ENCODE measurements at places on chromosomes 3 and 15.

DNA sequence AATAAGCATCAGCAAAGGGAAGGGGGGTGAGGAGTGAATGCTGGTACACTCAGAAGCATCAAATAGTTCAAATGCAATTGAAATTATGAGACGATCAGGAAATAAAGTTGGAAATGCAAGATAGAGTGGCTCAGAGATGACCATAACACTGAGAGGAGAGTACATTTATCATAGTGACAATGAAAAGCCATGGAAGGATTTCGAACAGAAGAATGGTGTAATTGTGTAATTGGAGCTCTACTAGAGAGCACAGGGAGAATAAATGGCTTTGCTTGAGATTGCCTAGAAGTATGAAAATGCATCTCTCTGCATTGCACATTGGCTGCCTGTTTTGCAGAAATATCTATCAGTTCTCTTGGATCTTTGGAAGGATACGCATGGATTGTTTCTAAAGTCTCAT, 163.3 kb downstream of the TP63 start:
- no peak for DNase-seq

DNA sequence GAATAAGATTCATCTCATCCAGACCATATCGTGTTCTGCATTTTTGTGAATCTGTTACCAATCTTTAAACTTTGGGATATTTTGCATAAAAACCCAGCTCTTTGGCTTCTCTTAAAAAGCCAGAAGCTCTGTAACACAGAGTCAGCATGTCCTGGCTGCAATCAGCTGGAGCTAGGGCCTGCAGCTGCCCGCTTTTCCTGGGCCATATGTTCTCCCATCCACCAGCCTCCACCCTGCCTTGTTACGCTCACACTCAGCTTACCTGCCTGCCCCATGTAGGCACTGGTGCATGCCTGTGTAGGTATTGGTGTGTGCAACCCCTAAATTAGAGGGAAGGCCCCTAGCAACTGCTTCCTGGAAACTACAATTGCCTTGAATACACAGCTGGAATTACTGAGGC, 48.2 kb downstream of the CRYGS start:
- DNase-seq, result no peak

DNA sequence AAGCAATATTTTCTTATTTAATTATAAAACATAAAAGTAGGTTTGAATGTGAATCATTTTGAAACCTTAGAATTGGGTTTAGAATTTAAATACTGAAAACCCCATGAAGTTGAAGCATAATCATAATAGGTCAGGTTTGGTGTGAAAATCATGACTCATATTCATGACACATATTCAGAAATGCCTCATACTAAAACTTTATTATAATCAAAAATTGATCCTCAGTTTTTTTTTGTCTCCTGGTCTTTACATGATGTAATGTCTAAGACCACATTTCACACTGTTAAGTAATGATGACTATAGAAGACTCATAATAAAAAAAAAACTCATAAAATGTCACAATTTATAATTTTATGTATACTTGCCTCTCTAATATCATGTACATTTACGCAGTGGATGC, 190.4 kb downstream of the FOXP1 start:
- peak; percentile 74 for DNase-seq

DNA sequence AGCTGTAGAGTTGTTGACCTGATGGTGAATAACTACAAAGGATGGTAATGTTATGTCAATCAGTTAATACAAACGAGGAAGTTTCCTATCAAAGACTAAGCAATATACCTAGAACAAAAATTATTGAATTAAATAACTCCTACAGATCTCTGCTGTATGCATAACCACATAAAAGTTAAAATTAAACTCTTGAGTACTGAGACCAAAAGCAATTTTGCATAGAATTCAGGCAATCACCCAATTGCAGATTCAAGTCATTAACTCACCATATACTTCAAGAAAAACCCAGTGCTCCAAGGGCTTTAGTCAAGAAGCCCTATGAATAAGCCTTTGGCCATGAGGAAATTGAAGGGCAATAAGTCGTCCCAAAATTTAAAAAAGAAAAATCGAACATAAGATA, 518.8 kb downstream of the MECOM start:
- no peak for DNase-seq

- no peak for DNase-seq
Measured at GRCh38 chr3:29512641-29513040, 231.8 kb downstream of the RBMS3 start.

GRCh38 chr3:68378631-68379030, 553.7 kb downstream of the TAFA4 start:
- DNase-seq, result no peak

DNA sequence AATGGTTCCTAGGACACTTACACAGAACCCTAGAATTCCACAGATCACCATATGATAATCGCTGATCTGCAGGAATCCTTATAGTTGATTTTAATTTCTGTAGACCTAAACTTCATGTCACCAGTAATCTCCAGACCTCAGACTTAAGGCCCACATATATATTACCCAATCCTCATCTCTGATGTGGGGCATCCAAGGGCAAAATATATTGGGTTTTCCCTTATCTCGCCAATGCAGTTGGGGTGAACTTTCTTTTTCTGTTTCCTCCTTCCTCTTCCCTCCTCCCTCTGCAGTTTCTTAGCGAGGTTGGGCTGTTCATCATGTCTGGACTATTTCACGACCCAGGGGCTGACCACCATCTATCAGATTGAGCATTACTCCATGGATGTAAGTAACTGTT, 230.2 kb downstream of the P3H2 start:
- DNase-seq, result no peak

DNA sequence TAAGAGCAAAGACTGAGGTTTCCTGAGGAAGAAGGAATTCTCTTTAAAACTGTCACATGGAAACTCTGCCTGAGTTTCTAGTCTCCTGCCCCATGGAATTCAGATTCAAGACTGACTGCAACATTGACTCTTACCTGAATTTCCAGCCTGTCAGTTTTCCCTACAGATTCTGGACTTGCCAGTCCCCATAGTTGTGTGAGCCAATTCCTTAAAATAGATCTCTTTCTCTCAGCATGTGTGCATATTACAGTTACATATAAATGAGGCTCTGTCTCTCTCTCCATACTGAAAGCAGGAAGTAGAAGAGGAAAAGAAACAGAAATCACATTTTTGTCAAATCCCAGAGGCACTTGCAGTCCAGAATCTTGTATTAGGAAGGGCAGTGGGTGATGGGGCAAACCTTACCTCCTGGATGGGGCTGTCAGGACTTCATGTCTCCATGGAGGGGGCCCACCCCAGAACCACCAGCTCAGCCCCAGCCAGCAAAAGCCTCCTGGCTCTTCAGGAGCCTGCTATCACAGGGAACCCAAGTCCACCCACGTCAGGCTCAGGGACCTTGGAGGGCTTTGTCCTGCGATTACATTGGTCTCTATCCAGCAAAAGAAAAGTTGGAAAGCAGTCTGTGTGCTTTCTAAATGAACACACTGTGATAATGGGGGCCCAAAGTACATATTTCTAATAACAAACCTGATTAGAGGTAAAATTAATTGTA, 18.8 kb upstream of the GOLGA8J start:
- no peak for DNase-seq

DNA sequence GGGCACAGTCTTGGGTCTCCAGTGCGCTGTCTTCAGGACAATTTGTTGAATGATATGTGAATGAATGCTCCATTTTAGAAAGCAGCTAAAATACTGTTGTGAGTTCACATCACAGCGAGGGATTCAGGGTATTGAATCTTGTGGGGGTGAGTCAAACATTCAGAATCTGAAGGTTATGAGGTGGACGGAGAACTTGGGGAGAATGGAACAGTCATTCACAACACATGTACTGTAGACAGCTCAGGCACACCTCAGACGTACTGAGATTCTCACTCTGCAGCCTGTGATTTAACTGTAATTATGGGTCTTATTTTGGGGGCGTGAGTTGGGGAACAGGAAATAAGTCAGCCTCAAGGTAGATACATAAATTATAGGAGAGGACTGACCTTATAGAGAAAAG, 13.9 kb downstream of the CRYBG3 start:
- DNase-seq, result no peak

GRCh38 chr3:69339760-69340159, 46.1 kb downstream of the FRMD4B start:
- DNase-seq, result no peak

DNA sequence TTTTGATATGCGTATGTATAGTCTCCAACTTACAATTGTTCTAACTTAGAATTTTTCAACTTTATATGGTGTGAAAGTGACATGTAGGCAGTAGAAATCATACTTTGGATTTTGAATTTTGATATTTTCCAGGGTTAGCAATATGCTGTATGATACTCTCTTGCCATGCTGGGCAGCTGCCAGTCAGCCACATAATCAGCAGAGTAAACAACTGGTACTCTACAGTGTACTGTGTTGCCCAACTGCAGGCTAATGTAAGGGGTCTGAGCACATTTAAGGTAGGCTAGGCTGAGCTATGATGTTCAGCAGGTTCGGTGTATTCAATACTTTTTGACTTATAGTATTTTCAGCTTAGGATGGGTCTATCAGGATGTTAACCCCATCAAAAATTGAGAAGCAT, 52.0 kb upstream of the RYK start:
- no peak for DNase-seq

GRCh38 chr15:45228931-45229330, 23.1 kb upstream of the SLC28A2 start:
- no peak for DNase-seq

DNA sequence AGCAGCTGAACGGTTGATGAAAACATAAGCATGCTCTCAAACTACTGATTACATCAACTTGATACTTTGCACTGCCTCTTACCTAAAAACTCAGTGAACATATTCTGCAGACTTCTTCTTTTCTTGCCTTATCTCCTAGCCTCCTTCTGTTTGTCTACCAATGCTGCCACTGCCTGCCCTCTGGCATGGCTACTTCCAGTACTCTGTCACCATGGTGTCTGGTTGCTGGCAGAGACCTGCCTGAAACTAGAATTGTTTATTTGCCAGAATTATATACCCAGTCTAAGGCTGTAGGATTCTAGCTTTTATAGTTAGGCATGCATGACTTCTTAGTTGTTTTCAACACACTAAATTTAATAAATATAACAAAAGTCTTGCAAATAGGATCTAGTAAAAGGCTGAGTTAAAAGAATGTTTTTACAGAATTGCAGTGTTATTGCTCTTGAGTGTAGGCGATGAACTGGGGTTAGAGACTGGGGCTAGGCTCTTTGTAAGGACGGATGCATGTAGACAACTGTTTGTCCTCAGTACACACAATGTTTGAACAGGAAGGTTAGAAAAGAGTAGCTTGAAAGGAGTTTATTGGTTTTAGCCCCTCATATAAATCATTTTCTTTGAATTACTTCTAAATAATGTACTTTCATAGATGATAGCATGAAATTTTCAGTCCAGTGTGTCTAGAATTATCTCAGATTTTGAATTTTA, 116.3 kb downstream of the KCNAB1 start:
- DNase-seq, result no peak

DNA sequence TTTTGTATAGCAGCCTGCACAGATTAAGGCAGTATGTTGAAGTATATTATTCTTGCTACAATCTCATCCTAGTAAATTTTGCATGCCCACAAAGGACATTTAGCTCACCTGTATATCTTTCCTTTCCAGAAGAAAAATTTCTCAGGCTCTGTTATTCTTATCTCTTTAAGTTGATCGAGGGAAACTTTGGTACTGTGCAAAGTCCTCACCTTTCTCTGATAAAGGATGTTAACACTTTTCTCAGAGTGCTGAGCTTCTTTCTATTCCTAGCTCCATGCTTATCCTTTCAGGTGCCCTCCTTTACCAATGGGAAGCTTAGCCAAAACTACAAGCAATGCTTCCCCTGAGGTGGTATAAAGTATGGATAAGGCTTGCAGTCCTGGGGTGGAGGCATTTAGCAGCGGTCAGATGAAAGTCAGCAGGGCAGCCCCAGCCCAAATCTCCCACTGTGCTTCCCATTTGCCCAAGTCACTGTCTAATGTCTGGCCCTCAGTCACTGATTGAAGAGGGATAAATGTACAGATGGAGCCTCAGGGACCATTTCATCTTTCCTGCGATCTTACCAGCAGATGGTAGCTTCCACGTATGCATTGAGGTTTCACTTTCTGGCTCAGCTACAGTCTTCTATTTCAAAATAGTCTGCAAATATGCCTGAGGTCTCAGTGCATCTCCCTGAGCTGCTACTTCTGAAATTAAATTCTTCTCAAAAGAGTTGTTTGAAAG, 127.8 kb upstream of the P2RY1 start:
- no peak for DNase-seq

GRCh38 chr15:60507596-60508424, 28.9 kb upstream of the ICE2 start:
- DNase-seq, result peak; percentile 84

- peak; percentile 51 for DNase-seq
Measured at GRCh38 chr15:85581495-85581894, 201.1 kb downstream of the AKAP13 start.

DNA sequence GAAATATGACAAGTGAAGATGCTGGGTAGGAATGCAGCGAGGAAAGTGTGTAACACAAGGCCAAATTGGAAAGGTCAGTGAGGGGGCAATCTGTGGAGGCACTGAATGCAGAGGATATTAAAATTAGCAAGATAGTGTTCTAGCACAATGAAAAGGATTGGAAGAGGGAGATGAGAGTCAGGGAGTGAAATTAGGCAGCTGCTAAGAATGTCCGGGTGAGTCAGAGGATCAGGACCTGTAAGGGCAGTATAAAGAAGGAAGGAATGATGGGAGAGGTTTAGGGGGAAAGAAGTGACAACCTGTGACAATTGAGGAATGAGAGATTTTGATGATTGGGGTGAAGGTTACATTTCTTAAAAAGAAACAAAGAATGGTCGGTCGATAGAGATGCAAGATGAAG, 103.5 kb downstream of the UBE3A start:
- DNase-seq, result no peak

DNA sequence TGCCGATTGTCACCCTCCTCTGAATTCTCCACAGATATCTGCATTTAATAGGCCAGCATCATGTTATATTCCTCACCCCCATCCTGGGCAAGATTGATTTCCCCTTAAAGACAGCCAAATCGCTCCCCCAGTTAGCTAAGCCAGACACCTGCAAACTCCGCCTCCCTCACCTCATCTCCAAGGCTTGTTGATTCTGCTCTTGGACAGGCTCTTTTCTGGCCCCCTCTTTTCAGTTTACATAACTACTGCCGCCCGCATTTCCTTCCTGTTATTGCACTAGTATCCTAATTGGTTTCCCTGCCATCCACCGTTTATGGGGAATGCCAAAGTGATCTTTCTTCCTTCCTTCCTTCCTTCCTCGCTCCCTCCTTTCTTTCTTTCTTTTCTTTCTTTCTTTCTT, 214.7 kb upstream of the MRPL3 start:
- no peak for DNase-seq

- no peak for DNase-seq
Measured at GRCh38 chr15:56812221-56812620, 78.9 kb upstream of the ZNF280D start.

DNA sequence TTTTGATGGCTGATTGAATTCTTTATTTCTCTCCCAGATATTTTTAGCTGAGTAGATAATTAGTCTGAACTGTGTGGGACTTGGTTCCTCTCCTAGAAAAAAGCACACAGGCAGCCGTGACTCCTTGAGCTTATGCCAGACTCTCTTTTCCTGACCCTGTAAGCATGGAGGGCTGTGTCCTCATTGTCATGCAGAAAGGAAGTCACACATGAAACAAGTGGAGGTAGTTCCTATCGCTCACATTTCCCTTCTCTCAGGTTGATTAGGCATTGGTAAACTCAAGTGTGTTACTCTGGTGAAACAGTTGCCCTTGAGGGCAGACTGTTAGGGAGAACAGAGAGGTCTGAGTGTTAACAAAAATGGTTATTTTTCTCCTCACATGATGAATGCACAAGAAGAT, 6.3 kb upstream of the RTP4 start:
- no peak for DNase-seq

Data from CD4-positive, alpha-beta T cell treated with Interleukin-4 for 4 hours (primary cell).